NCI-H2029 (cell line): ENCODE measurements at places on chromosomes 7 and 10.

DNA sequence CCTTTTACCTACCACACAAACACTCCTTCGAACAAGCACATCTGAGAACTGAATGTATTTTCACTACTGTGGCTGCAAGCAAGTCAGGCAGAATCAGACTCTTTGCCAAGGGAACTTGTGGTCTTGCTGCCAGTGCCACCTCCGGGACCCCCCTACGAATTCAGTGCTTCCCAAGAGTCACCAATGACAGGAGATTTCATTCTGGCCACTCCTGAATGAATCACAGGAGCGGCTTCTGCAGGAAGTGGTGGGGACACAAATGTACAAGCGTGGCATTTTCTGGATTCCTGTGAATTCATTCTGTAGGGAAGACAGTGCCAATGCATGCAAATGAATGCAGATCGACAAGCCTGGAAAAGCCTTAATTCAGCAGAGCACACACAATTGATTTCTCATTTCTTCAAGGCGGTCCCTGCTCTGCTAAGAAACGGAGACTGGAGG, 161.2 kb downstream of the CAMK1D start:
- no peak for DNase-seq

- peak; percentile 19 for DNase-seq
Measured at GRCh38 chr7:64883113-64883905, 19.8 kb upstream of the ZNF273 start.

GRCh38 chr7:16918288-16918895, 36.6 kb upstream of the AGR3 start:
- no peak for DNase-seq

DNA sequence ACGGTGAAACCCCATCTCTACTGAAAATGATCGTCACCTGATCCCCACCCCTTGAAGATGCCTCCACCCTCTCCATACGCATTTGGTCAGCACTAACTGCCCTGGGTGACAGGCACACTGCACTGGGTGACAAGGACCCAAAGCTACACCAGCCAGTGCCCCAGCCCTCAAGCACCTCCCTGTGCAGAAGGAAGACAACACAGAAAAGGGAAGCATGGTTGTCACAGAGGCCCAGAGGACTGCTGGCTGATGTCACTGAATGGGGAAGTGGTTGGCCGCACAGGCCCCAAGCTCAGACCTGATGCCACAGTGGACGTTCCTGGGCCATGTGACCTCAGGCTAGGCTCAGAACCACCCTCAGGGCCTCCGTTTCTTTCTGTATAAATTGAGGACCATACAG, 4.2 kb upstream of the PILRA start:
- no peak for DNase-seq

DNA sequence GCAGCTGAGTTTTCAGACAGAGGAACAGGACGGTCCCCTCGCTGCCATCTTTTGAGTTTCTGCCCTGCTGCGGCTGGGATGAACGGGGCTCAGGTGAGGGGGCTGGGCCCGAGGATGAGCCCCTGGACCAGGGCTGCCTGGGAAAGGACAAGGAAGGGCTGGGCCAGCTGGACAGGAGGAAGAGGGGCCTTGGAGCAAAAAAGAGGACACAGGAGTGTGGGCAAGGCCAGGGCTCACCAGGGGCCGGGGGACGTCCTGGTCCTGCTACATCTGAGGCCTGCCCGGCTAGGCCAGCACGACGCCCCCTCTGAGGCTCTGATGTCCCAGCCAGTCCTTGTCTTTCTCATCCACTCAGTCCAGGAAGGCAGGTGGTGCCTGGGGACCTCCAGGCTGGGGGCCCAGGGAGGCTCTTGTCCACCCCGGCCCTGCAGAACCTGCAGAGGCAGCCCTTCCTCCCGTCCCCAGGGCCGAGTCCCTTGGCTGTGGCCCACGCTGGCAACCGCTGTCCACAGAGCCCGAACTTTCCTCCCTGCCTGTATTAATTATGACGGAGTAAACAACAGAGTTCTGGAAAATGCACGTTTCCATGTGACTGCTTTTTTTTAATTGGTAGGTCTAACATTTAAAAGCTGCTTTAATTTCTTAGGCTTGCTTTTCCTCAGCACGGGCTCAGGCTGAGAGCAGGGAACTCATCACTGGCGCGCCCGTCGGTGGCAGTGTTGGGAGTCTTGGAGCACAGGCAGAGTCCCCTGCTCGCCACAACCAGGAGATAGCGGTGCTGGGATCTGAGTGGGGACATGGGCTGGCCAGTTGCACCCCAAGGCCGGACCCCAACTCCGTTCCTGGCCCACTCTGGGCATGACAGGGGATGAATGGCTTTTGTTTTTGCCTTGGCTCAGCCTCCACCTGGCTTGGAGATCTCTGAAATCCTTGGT, 187.7 kb downstream of the ELFN1 start:
- DNase-seq, result no peak

DNA sequence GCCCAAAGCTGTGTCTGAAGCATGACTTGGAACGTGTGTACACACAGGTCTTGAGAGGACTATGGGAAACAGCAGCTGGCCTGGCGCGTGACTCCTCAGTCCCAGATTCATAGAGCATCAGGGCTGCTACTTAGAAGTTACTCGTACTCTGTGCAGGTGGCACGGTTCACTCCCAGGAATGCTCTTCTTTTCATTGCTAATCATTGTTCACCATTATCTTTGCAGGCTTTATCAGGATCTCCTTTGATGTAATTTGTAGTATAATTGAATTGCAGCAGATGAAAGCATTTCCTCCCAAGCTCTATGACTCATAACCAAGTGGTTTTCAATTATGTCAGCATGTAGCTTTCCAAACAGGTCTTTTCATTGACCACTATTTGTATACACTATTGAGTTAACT, 938.9 kb downstream of the NRG3 start:
- peak; percentile 28 for DNase-seq

GRCh38 chr7:30750683-30751650, 968 bp upstream of the INMT start:
- DNase-seq, result no peak

DNA sequence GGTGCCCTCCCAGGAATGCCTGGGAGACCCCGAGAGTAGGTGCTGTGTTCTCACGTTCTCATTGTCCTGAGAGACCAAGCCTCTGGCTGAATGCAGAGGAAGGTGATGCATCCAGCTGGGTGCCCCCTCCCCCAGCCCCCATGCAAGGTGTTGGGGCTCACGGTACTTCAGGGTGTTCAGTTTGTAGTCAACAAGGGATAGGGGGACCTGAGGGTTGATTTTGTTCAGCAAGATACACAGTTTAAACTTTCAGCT, 60.4 kb upstream of the DUSP5 start:
- no peak for DNase-seq

DNA sequence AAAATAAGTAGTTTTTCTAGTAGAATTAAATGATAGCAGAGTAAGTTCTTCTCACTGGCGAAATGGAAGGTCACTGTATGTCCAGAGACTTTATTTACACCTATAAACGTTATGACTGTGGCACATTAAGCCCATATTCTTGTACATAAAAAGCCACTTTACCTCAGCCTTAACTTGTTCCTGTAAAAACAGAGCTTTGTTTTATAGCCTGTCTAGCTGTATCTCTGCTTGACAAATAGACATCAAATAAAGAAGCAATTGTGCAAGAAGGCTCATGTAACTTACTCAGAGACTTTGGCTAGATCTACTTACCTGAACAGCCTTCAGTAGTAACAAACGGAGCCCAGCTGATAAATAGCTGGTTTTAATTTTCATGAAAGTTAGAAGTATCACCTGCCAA, 324.1 kb upstream of the BMPER start:
- no peak for DNase-seq

DNA sequence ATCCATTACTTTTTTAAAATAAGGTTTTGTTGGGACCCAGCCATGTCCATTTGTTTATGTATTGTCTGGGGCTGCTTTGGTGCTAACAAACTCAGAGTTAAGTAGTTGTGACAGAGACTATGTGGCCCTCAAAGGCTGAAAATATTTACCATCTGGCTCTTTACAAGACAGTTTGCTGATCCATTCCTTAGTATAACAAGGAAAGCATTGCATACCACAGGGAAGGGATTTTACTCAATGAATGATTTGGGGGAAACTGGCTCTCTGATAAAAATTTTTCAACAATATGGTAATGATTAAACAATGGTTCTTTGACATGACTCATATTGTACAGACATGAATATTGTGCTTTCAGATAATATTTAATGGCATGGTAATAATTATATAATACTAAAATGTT, 738.1 kb downstream of the KCNMA1 start:
- DNase-seq, result no peak

- DNase-seq, result no peak
Measured at GRCh38 chr10:16521311-16522016, at the start of gene C1QL3. Gene C1QL3, minus strand, starts transcription at chr10:16521879. Its CDS starts 814 bp downstream, at chr10:16521065.

- DNase-seq, result peak; percentile 32
Measured at GRCh38 chr7:105985229-105985628, 22.2 kb downstream of the CDHR3 start.

- DNase-seq, result peak; percentile 17
Measured at GRCh38 chr10:127906548-127907377, at the start of gene PTPRE. Gene PTPRE, plus strand, starts transcription at chr10:127907103. Its CDS starts 133,779 bp downstream, at chr10:128040882.

DNA sequence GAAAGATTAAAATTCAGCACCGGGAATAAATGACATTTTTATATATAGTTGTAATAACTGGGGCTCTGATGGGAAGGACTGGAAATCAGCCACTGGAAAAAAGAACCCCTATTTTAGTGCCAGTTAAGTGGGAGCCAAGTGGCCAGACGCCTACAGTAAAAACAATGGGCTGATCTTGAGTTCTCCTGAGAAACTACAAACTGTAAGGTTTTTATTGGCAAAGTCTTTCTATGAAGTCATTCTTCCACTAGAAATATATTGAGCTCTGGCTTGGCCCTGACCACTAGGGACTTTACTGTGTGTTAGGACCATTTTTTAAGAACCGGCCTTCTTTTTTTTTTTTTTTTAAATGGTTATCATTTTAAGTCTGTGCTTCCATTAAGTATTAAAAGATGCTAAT, 79.6 kb downstream of the ZNF22 start:
- no peak for DNase-seq

- DNase-seq, result no peak
Measured at GRCh38 chr10:111273635-111274034, 196.8 kb downstream of the ADRA2A start.

GRCh38 chr7:33887266-33887975, 17.9 kb upstream of the BMPER start:
- DNase-seq, result no peak

- no peak for DNase-seq
Measured at GRCh38 chr7:28674359-28674782, 262.1 kb downstream of the CREB5 start.

DNA sequence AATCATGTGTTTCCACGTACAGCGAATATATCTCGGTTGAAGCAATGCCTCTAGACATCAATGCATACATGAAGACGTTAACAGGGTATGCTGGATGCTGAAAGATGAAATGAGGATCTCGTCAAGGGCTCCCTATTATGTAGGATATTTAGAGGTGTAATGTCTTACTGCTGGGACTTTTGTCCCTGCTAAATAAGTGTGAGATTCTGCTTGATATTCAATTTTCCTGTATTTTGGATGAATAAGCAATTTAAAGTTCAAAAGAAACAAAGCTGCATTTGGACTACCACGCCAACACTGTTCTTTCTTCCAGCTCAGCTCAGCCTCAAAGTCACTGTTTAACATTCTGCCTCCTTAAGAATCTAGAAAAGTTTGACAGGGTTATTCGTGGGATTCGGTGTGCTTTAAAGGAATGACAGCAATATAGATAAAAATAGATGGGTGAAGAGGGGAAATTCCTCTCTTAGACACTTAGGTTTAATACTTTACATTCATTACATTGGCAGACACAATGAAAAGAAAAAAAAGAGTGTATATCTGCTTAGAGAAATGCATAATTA, 110.1 kb upstream of the RHEB start:
- DNase-seq, result no peak

GRCh38 chr10:32317795-32318357, 29.1 kb downstream of the EPC1 start:
- no peak for DNase-seq

- DNase-seq, result no peak
Measured at GRCh38 chr10:44382131-44382858, 2.6 kb downstream of the CXCL12 start.

- no peak for DNase-seq
Measured at GRCh38 chr7:92797693-92798092, 38.7 kb downstream of the CDK6 start.

GRCh38 chr10:119149157-119149556, 16.4 kb downstream of the SFXN4 start:
- no peak for DNase-seq

DNA sequence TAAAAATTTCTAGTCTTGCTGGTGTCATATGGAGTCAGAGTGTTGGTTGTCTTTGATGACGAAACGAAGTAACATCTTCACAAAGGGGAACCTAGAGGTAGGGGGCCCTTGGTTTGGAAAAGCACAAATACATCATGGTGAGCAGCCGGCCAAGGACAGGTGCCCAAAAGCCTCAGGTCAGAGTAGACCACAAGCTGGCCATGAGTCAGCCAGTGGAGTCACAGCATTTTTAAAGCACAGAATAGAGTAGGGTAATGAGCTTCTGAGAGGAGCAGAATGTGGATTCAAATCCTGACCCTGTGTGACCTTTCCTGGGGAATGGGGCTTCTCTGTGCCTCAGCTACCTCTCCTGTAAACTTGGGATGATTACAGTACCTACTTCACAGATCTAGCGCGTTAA, 5.3 kb downstream of the CAMK2B start:
- DNase-seq, result no peak

- peak; percentile 68 for DNase-seq
Measured at GRCh38 chr7:118195837-118196474, 12.0 kb downstream of the LSM8 start.

- no peak for DNase-seq
Measured at GRCh38 chr7:20284003-20284770, 46.5 kb upstream of the ITGB8 start.

GRCh38 chr7:128915271-128915819, 4.8 kb upstream of the KCP start:
- no peak for DNase-seq

DNA sequence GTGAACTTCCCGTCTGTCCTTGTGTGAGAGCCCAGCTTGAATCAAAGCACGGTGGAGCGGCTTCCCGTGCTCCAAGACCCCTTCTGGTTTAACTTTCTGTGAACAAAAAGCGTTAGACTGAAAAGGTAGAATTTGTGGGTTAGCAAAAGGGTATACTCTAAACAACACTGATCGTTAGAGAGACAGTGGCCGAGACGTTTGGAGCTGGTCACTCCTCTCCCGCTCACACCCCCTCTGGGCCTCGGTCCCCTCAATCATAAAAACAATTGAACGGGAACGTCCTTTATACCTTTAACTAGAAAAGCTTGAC, 502 bp downstream of the PRKRIP1 start:
- DNase-seq, result no peak
